ENCODE measurements at places on chromosomes 1 and 21.

GRCh38 chr21:42534421-42535378 is 21.0 kb downstream of the SLC37A1 start:
- DNase-seq = no peak

- DNase-seq = peak; percentile 96
Observed at GRCh38 chr1:63112155-63112900, 210.0 kb upstream of the FOXD3 start.

DNA sequence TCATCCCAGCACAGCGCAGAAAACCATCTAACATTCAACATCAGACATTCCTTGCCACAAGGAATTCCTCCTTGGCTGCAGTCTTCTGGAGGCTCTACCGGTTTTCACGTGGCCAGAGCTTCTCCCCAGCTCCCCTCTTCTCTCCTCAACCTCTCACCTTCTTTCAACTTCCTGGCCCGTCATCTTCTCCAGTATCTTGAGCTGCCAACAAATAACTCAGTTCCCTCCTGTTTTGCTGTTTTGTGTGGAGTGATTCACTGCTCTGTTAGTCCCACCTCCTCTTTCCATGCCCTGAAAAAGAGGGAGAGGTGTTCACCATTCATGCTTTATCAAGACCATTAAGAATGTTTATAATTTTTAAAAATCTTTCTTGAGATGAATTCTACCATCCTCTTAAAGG is 32.6 kb downstream of the PIGM start:
- peak; percentile 38 for DNase-seq

GRCh38 chr1:181398544-181398943 is 84.8 kb upstream of the CACNA1E start:
- no peak for DNase-seq

Data from astrocyte of the spinal cord (primary cell).